Astrocyte (in vitro differentiated cells and primary cell): ENCODE measurements at places on chromosomes 1 and 21.

GRCh38 chr1:51369171-51369570 is 38.8 kb upstream of the TTC39A start:
- no peak for DNase-seq

DNA sequence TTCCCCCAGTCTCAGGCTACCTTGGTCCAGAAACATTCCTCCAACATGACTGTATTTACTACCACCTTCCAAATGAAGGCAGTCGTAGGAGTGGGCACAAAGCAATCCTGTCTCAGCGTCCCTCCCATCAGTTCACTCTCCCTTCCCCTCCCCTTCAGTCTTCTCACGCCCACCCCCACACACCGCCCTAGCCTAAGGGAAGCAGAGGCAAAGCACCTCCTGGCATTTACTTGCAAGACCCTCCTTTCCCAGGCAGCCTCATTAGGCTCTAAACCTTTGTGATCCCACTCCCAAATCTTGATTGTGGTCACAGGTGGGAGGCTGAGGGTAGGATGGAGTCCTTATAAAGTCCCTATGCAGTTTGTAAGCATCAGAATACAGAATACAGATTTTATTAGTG is 23.9 kb upstream of the LPAR3 start:
- no peak for DNase-seq

DNA sequence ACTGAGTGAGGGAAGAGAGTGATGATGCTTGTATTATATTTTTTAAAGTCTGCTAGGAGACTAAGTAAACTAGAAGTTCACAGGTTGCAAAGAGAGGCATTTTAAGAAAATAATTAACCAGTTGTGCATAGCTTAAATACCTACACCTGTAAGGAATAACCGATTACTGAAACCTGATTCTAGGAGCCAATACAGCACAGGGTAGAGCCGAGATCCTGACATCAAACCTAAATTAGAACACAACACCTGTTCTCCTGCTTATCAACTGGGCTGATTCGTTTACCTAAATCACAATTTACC is 54.8 kb downstream of the EPRS1 start:
- no peak for DNase-seq

- no peak for DNase-seq
Measured at GRCh38 chr1:229862017-229862774, 204.8 kb upstream of the GALNT2 start.

DNA sequence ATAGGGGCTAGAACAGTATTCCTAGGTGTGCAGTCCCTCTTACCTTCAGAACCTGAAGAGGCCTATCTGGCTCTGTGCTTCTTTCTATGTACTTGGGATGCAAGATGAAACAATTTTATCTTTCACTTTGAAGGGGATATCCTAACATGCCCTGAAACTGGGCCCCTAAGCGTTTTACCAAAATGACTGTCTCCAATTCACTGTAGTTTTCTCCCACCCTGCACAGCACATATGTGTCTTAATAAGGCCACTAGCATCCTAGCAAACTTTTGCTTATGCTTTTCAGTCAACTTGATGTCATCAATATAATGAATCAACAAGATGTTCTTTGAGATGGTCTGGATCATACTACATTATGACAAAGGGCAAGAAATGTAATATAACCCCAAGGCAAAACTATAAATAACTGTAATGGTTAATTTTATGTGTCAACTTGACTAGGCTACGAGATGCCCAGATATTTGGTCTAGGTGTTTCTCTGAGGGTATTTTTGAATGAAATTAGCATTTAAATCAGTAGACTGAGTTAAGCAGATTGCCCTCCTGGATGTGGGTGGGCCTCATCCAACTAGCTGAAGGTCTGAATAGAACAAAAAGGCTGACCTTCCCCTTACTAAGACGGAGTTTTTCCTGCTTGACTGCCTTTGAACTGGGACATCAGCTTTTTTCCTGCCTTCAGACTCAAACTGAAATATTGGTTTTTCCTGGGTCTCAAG is 9.2 kb upstream of the ZSWIM5 start:
- DNase-seq = no peak

DNA sequence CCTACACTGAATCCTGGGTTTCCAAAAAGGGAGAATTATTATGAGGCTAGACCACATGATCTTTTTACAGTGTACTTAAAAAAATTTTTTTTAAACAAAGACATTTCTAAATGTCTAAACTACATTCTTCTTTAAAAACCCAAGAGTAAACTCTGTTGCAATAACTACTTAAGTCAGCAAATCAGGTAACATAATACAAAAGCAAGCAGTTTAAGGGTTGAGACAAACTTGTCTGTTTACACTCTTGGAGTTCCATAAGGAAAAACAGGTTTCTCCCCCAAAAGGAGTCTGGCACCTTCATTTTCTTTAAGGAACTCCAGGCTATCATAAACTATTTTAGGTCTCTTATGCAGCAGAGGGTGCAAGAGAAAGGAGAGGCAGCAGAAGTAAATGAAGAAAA is 12.5 kb upstream of the ANKRD45 start:
- no peak for DNase-seq

GRCh38 chr1:13583595-13583965 is at the start of gene PDPN:
TSS of gene PDPN (plus strand) at chr1:13583832. CDS start at chr1:13584034, 202 bp downstream.
- DNase-seq = peak; percentile 59

DNA sequence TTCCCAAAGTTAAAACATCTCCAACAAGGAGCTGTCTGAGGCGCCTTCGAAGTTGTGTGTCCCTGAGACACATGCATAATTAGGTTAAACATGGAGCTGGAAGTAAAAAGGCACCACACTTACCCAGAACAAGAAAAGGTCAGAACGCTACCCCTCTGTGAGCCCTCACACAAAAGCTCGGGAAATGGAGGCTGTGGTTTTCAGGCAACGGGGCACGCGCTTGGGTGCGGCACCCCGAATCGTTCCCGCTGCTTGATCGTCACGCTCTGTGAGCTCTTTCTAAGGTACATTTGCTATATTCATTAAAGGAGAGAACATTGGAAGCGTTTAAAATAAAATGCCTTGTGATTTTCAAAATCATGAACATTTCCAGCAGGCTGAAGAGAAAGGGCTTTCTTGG is 12.5 kb downstream of the CAPN8 start:
- no peak for DNase-seq

DNA sequence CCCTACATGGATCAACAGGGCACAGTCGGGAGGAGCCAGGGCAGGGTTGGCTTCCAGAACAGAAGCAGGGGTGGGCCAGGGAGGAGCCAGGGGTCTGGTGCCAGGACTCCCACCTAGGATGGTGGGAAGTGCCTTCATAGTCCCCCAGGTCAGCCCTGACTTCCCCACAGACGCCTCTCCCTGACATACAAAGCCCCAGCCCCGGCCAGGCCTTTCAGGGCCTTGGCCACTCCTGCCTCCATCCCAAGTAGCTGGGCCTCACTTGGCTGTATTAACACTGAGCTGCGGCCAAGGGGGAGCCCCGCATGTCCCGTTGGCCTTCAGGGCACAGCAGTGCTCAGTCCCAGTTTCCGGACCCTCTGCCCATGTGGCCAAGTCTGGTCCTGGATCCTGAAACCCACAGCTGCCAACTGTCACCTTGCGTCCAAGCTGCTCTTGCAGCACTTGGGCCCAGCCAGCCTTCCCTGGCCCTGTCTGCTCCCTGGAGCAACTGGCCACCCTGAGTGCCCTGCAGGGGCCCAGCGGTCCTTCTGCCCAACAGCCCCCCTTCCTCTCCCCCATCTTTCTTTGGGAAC is 627.8 kb downstream of the MATN1 start:
- DNase-seq = no peak

DNA sequence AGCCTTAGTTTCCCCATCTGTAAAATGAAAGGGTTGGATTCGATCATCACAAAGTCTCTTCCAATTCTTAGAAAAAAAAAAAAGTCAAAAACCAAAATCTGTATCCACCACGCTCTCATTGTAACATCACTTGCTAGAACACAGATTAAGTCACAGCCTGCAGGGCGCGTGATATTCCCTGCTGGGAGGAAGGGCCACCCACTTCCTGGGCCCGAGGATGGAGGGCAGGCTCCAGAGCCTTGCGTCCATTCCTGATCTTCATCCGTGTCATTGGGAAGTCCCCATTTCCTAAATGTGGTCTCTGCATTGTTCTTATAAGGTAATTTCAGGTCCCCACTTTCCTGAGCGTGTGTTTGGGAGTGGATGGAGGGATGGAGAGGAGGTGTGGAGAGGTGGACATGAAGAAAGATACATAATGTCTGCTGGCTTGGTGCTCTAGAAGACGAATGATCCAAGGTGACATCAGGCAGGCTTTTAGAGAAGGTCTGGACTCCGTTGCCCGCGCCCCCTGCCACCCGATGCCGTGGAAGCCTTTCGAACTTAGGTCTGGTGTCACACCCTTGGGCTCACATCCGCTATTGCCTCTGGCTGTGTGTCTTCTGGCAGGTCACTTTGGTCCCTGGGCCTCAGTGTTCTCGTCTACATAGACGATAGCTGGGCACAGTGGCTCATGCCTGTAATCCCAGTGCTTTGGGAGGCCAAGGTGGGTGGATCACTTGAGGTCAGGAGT is 56.1 kb downstream of the ATP5PO start:
- no peak for DNase-seq

DNA sequence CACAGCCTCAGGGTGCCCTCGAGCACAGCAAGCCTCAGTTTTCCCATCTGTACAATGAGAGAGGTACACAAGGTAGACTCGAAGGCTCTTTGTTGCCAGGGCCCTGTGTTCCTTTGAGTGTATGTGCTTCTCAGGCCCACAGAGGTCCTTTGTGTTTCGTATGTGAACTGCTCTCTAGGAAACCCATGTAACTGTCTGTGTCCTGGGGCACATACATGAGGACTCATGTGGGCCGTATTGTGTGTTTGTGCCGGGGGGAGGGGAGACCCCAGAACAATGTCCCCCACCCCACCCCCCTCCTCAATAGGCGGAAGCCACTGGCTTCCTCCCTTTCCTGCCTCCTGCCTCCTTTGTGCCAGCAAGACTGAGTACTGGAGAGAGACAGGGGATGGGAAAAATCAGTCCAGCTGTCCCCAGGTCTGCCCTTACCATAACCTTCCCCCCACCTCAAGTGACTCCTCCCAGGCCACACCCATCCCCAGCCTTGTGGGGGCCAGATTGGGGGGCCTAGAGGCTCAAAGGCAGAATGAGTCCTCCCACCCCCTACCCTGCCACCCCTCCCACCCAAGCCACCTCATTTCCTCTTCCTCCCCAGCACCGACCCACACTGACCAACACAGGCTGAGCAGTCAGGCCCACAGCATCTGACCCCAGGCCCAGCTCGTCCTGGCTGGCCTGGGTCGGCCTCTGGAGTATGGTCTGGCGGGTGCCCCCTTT is at the start of gene TIE1:
Gene TIE1 (plus strand): TSS at position 605 of the 717 bp plus-strand sequence. CDS start 90 bp downstream, at position 695.
- DNase-seq = no peak

DNA sequence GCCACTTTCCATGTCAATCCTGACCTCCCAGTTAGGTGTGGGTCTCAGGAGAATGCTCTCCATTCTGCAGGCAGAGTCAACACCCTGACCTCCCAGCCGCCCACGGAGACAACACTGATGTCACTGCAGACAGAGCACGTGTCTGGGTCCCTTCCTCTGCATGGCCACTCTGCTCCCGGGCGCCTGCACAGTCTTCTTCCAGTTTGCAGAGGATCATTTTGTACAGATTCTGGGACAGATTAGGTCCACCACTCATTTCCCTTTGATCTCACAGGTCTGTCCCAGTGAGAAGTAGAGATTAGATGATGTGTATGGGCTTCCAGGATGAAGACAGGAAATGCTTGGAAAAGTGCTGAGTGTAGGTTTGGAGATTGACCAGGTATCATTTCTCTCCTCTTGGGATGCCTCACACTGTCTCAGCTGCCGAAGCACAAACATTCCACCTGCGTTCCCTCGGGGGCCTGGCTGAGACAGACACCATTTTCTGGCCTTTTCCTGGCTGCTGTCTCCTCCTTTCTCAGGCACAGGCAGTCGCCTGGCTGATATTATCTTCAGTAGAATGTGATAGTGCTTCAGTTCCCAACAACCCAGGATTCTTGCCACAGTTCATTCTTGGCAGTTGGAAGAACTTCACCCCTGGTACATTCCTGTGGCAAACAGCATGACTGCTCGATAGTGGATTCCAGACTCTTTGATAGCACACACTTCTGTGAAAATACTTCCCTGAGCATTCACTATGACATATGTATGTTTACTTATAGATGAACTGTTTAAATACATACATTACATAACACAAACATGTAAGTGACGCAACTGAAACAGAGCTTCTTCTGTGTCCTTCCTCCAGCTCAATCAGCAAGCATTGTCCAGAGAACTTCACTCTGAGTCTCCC is 7.9 kb downstream of the MYBPHL start:
- DNase-seq = peak; percentile 95

GRCh38 chr1:228990906-228991569 is 255.8 kb downstream of the RHOU start:
- no peak for DNase-seq

DNA sequence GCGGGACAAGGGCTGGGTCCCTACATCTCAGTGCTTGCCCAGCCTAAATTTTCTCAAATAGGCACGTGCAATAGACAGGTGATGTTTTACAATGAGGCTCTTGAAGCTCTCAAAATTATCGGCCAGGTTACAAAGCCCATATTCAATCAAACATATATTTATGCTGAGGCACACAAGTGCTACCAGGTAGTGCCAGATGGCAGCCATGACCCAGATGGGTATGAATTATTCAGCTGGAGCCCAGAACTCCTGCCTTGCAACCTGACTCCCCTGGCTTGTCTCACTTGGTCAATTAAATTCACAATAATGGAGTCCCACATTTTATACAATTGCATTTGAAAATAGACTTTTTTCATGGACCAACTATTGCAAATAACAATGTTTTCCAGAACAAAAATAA is 12.3 kb upstream of the ADAM30 start:
- no peak for DNase-seq

DNA sequence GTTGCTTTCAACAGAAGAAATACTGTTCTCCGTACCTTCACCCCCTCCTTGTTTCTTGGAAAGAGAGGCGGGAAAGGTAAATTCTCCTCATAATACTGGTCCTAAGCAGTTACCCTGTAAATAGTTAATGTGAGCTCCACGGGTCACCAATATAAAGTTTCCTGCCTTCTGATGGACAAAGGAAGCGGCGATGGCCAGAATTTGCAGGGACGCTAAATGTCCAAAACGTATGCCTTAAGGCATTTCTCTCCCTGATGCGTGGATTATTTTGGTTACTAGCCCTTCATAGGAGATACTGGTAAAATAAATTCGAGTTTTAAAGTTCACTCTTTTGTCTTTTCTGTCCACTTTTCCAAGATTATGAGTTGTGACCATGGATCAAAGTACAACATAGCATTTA is 898 bp upstream of the PTGS2 start:
- no peak for DNase-seq

GRCh38 chr1:91781371-91781825 is 104.6 kb downstream of the TGFBR3 start:
- DNase-seq = peak; percentile 79

DNA sequence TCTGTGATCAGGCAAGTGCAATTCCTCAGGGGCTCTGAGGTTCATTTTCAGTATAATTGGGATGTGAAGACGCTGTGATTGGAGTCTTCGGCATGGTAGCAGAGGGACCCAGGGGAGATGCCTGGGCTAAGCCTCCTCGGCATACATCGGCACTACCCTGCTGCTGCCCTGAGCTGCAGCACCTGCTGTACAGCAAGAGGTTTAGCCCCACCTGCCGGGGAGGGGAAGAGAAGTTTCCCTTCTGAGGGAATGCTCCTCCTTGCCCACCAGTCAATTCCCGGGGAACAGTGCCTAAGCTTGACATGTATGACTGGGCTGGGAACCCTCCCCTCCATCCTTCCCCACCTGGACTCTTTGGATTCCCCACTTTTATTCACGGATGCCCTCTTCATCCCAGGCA is 24.9 kb downstream of the CNIH3 start:
- no peak for DNase-seq
